Stimulated activated CD4-positive, alpha-beta T cell treated with anti-CD3 and anti-CD28 coated beads, Interleukin-1b, Interleukin-23, amount 100 ng/mL, for 24 hours (primary cell): ENCODE measurements at places on chromosomes 2 and 18.

- DNase-seq, result no peak
These were observed 58.9 kb downstream of the ATP8B1 start for GRCh38 chr18:57744211-57744694.

- no peak for DNase-seq
These were observed 215.9 kb downstream of the IRS1 start for GRCh38 chr2:226583715-226584114.

DNA sequence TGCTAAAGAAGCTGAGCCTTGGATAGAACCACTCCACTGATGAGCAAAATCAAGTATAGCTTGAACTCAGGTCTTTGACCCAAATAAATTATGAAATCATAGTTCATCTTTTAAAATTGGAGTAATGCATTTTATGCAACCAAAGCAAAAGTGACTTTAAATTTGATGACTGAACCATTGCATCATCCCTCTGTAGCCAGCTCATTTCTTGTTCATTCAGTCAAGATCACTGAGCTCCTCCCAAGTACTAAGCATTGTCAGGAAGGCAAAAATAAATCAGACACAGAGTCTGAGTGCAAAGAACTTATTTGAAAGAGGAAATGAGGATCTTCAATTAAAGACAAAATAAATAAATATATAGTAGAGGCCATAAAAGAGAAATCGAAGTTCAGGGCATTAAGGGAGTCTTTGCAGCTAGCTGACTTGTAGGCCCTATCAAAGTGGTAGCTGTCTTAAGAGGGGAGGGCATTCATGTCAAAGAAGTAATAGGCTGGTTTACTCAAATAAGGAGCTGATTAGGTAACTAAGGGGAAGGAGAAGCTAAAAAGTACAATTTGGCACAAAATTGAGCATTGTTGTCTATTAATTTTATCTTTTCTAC is 411.8 kb downstream of the MTX2 start:
- DNase-seq, result no peak

GRCh38 chr2:100818003-100818605 is 1.8 kb upstream of the NPAS2 start:
- no peak for DNase-seq

DNA sequence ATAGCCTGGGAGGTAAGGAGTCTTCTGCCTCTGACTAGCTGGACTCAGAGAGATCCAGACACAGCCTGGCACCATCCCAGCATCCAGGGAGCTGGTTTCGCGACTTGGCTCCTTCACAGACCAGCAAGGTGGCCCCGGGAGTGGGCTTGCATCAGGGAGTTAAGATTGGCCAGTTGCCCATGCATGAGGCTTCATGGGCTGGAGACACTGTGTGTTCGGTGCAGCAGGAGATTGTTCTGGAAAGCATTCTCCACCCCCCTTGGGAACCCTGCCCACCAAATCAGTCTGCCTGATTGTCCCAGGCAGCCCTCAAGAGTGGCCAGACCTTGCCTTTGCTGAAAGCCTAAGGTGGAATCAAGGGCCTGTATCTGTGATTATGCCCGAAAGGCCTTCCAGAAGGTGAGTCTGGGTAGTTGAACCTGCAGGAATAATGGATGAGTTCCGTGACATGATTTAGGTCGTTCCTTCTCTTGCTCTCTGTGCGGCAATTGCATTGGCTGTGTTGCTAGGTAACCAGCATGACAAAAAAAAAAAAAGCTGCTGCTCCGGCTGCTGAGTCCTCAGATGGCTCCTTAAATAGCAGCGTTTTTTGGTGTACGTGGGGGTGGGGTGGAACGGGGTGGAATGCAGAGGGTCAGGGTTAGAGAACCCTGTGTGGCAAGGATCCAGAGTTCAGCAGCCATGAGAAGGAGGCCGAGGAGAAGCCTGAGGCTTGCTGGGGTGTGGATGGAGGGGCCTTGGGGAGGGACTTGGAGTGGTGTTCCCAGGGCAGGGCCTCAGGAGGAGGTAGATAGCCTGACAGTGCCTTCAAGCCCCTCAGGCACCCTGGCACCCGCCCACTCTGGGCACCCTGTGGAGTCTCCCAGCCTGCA is 93.0 kb upstream of the MCFD2 start:
- DNase-seq, result no peak

GRCh38 chr2:154697418-154698252 is 860 bp upstream of the KCNJ3 start:
- DNase-seq, result no peak

GRCh38 chr2:26727641-26728561 is 35.4 kb downstream of the KCNK3 start:
- no peak for DNase-seq

DNA sequence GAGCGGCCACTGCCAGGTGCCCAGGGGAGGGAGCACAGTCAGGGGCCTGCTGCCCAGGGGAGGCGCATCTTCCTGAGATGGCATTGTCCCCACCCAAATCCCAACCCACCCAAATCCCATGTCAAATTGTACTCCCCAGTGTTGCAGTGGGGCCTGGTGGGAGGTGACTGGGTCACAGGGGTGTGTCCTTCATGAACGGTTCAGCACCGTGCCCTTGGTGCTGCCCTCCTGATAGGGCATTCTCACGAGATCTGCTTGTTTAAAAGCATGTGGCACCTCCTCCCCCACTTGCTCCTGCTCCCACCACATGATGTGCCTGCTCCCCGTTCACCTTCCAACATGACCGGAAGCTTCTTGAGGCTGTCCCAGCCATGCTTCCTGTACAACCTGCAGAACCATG is 27.6 kb downstream of the ANKMY1 start:
- DNase-seq, result no peak

- DNase-seq, result no peak
These were observed 46.2 kb downstream of the ARMC9 start for GRCh38 chr2:231244382-231245248.

GRCh38 chr2:192438239-192438638 is 243.5 kb upstream of the TMEFF2 start:
- no peak for DNase-seq

DNA sequence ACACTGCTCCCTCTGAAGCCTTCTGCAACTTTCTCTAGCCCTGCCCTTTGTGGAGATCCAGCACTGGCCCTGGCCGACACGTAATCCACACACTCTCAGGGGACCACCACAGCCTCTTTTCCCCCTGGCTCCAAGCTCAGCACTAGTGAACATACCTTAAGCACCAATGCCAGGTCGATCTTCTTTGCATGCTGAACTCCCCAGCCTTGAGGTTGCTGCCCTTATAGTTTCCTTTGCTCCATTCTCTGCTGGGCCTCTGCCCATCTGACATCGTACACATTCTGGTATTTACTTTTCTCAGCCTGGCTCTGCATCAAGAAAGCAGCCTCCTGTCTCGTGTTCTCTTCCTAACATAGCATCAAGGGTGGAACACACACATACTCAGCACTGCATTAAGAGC is 361.5 kb downstream of the LPIN1 start:
- DNase-seq, result no peak

GRCh38 chr2:231034291-231034882 is 2.9 kb upstream of the C2orf72 start:
- DNase-seq, result no peak

GRCh38 chr2:8853426-8853825 is 16.0 kb upstream of the KIDINS220 start:
- DNase-seq, result no peak

GRCh38 chr2:20549691-20550348 is 101.1 kb downstream of the HS1BP3 start:
- no peak for DNase-seq

GRCh38 chr2:230358305-230358704 is 31.3 kb downstream of the SP140L start:
- DNase-seq, result no peak

GRCh38 chr2:85601771-85602475 is 575 bp downstream of the TMEM150A start:
- no peak for DNase-seq

DNA sequence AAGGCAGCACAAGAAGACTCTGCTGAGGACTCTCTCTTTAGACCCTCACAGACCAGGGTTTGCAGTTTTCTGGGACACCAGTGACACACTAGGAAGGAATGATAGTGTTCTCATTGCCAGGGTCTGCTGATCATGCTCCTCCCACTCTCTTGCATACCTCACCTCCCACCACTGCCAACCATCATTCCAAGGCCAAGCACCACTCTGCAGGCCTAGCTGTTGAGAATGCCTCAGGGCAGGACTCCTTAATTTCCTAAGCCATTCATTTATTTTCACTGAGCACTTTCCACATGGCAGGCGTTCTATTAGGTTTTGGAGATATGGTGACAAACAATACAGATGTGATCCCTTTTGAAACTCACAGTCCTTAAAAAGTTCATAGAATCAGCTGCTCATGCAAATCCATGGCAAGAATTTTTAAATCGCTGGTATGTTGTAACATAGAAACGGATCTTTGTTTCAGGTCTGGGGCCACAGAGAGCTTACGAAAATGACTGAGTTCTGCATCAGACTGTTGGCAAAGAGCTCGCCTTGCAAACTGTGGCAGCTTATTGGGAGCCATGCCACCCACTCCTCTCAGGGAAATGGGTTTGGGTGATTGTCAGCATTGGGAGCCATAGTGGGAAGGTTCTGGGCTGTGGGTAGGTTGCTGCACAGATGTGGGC is 78.5 kb downstream of the XDH start:
- no peak for DNase-seq

GRCh38 chr2:110667071-110667470 is 10.8 kb downstream of the BUB1 start:
- no peak for DNase-seq

DNA sequence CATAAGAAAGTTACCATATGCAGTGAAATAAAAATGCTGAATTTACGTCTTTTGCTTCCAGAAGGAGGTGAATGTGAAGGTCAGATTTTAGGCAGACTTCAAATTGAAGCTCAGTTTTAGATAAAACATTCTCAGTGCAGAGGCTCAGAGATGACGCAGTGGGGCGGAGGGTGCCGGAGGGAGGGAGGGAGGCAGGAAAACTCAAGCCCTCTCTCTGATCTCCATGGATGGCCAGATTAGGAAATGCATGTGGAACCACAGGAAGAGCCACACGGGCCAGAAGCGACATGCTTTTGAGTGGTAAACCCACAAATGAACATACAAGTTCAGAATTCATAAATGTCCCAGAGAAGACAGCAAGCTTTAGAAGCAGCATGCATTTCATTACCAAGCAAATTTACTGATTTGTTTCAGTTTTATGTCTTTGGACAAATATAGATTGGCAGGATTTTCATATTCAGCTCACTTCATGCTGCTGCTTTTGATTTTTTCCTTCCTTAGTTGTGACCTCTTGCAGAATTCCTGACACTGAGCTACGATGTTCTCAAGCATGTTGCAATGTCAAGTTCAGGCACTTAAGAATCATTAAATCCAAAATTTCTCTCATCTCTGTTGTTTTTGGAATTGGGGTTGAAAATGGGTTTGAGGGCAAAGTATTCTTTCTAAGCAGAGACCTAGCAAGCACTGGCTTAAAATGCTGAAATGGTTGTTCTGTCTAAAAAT is 29.7 kb upstream of the APCDD1 start:
- DNase-seq, result no peak

- DNase-seq, result no peak
These were observed 30.2 kb downstream of the CMPK2 start for GRCh38 chr2:6835467-6835866.

GRCh38 chr2:29347774-29348461 is 232.7 kb downstream of the CLIP4 start:
- DNase-seq, result no peak

DNA sequence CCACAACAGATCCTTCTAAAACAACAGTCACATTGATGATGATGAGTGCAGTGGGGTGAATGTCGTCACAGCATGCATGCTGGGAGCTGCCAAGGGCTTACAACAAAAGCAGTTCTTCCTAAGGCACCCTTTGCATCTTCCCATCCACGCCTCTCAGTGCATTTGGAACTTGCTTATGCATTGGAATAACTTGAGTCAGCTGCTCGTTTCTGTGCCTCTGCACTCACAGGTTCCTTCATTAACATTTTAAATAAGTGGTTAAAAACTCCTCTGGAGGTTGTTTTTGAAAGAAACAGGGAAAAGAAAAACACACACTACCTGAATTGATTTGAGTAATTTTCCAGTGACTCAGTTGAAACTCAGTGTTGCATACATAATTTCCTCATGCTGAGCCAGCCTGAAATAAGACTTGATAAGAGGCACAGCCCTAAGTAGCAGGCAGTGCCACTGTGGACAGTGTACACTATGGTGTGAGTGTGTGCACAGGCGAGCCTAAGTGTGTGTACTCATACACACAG is 46.8 kb upstream of the TRIM43B start:
- DNase-seq, result no peak

- no peak for DNase-seq
These were observed 135.5 kb downstream of the NCKAP5 start for GRCh38 chr2:133432778-133433177.

- DNase-seq, result no peak
These were observed 12.7 kb upstream of the MAPRE2 start for GRCh38 chr18:35028536-35028935.

DNA sequence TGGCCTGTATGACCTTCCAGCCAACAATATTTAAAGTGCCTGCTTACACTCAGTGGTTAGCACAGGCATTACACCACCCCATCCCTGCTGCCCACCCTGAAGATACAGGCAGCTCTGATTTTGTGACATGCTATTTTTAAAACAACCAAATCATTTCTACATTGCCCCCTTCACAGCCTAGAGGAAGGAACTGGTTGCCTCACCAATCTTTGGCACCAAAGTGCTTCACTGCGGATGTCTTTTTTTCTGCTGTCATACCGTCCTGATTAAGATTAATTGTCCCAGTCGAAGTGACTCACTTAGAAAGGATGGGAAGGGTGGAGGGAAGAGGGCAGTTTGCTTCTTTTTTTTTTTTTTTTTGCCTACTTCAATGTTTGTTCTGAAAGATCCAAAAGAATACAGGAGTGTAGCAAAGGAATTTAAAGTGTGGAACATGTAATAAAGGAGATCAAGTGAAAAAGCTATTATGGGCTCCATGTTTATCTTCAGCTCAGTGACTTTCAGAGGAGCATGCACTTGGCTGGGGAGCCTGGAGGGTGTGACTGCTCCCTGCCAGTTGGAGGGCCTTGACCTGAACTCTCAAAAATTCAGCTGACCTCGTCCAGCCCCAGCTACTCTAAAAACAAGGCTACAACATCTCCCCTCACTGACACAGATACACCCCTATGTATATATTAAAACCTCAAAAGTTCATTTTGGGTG is 501.1 kb upstream of the TNP1 start:
- no peak for DNase-seq

DNA sequence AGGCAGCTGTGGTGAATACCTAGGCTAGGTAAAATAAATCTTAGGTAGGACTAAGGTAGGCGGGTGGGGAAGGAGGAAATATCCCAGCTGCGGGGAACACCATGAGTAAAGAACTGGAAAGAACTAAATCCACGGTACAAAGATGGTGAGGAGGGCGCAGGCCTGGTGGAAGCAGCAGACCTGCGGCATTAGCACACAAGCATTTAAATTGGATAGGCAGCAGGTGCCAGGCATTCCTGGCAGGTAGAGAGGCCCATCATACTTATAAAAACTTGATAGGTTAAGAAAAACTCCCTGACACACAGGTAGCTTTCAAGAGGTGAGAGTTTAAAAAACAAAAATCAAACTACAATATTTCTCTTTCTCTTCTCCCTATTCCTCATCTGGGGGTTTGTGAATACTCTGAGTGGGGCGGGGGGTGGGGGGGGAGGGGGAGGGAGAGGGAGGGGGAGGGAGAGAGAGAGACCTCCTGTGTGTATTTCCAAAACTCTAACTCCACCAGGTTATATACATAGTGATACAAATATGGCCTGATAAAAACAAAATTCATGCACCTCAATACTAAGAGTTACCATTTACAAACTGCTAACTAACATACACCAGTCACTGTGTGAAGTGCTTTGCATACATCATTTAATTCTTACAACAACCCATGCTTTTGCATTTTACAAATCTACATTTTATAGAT is 13.5 kb downstream of the AAK1 start:
- no peak for DNase-seq

- no peak for DNase-seq
These were observed 181.3 kb downstream of the IKZF2 start for GRCh38 chr2:212970132-212970531.

- peak; percentile 33 for DNase-seq
These were observed 81.5 kb downstream of the CHRNA1 start for GRCh38 chr2:174682578-174683391.
